ENCODE measurements at places on chromosomes 3 and 15. TPM values are rescaled to one million over a fixed set of nuclear protein-coding genes. Genes with fewer than 3 reads are reported as not detected.

- DNase-seq: no peak
These were observed 67.9 kb downstream of the GADL1 start for GRCh38 chr3:30826531-30826942.

DNA sequence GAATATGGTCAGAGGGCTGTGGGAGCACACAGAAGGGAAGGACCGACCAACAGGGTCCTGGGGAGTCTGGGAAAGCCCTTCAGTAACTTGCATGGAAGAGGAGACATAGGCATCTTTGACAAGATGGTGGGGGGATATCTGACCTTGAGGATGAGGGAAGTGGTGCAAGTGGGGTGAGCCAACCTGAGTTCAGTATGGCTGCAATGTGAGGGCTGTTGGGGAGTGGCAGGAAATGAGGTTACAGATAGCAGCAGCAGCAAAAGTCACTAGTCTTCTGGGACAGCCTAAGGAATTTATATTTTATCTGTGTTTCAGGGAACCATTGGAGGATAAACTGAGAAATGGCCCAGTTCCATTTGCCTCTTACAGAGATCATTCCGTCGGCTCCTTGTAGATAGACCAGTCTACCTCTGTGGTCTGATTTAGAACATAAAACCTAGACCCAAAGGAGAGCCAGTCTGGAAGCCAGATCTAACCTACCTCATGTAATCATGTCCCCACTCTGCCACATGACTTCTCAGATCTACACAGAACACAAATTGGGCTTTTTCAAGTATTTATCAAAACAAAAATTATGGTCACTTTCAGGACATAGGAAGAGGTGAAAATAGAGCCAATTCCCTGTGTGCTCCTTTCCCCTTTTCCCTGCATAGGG, 75.6 kb downstream of the ST6GAL1 start:
- no peak for DNase-seq

GRCh38 chr3:4218456-4219226, 84.5 kb upstream of the SETMAR start:
- DNase-seq: no peak

- DNase-seq: no peak
These were observed 155.6 kb downstream of the SEMA6D start for GRCh38 chr15:47872869-47873432.

The C3orf22 gene
- not detected for total RNA-seq

Measured in psoas muscle (tissue), 8 donors.